Sigmoid colon (tissue), 7 donors: ENCODE measurements at places on chromosomes 16 and 17. TPM values are rescaled to one million over a fixed set of nuclear protein-coding genes. Genes with fewer than 3 reads are reported as not detected.

DNA sequence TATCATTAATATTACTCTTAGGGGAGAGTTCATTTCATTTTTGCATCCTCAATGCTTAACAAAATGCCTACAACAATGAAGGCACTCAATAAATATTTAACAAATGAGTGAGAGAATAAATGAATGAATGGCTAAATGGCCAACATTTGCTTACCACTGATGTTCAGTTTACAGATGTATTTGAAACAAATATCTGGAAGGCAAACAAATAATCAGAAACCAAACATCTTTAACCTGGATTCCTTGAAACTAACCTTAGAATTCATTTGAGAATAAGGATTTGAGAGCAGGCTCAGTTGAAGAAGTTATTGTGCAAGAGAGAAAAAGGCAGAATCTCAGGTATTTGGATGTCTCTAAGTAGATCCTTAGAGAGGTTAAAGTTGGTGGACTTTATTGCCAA is 8.4 kb downstream of the NACA2 start:
- no peak for DNase-seq

Gene BCL6B
- 0.99 TPM for total RNA-seq

- no peak for DNase-seq
These were observed 55.9 kb downstream of the KCNJ2 start for GRCh38 chr17:70225276-70225675.

Gene WIPF2
- 8.9 TPM for total RNA-seq

Gene MYO1C
- total RNA-seq, result 102 TPM
